Fibroblast of skin of back (primary cell): ENCODE measurements at places on chromosomes 7 and 10.

DNA sequence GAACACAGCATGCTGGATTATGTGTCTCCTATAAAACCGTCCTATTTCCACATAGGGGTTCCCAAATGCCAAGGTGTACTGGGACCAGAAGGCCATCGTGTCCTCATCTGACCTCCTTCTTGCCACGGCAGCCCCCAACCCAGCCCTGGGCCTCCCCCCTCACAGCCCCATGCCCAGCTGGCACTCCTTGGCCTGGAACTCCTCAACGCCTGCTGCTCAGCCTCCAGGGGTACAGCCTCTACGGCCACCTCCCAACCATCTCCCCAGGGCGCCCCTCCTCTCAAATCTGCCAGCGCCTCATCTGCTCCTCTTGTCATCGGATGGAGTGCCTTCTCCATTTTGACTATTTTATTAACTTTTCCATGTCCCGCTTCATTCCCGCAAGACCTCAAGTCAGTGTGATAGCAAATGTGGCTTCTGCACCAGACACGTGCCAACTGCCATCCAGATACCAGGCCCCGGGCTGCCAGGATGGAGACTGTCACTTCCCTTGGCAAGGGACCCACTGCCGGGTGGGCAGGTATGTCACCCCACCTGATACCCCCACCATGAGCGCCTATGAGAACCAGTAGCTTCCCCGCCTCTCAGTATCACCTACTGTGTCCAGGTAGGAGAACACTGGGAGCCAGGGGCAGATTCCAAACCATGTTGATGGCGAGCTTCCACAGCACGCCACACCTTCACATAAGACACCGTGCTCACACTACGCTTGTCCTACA, 106.7 kb downstream of the EBF3 start:
- no peak for DNase-seq

DNA sequence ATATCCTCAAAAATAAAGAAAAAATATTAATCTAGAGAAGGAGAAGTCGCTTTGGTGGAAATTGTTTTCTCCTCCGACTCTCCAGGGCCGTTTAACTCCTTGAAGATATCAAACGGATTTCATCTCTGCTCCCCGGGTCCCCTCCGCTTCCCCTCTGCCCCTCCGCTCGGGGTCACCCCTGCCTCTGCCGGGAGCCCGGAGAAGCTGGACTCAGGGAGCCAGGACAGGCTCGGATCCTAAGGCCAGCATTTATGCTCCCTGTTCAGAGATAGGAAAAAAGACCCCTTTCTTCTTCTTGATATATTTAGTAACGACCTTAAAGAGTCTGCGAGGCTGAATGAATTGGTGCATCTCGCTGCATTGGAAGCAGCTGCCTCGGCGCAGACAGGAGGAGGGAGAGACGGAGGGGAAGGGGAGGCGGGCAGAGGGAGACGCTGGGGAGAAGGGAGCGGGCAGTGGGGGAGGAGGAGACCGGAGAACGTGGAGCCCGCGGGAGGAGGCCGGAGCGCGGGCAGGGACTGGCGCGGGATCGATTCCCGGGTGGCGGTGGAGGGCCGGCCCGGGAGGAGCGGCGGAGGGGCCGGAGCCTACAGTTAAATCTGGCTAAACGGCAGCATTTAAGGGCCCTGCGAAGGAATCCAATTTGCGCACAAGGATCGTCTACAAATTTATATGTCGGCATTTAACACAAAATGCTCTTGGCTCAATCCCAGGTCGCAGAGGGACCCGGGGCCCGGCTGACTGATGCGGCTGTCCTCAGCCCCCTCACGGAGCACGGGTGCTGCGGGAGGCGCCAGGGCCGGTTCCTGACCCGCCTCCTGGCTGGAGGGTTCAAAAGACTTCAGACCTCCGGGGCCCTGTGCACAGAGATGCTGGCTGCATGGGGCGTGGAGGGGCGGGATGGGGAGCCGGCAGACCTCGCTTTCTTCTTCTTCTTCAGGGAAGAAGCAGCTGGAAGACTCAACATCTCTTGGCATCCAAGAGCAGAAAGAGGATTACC, 55.6 kb downstream of the CRTAC1 start:
- DNase-seq: no peak

GRCh38 chr7:151018421-151019129, 5.7 kb downstream of the ATG9B start:
- DNase-seq: peak; percentile 53

DNA sequence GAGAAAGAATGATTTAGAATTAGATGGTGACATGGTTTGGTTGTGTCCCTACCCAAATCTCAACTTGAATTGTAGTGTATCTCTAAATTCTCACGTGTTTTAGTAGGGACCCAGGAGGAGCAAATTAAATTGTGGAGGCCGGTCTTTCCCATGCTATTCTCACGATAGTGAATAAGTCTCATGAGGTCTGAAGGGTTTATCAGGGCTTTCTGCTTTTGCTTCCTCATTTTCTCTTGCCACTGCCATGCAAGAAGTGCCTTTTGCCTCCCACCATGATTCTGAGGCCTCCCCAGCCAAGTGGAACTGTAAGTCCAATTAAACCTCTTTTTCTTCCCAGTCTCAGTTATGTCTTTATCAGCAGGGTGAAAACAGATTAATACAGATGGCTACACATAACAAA, 167.4 kb upstream of the SVIL start:
- DNase-seq: no peak

DNA sequence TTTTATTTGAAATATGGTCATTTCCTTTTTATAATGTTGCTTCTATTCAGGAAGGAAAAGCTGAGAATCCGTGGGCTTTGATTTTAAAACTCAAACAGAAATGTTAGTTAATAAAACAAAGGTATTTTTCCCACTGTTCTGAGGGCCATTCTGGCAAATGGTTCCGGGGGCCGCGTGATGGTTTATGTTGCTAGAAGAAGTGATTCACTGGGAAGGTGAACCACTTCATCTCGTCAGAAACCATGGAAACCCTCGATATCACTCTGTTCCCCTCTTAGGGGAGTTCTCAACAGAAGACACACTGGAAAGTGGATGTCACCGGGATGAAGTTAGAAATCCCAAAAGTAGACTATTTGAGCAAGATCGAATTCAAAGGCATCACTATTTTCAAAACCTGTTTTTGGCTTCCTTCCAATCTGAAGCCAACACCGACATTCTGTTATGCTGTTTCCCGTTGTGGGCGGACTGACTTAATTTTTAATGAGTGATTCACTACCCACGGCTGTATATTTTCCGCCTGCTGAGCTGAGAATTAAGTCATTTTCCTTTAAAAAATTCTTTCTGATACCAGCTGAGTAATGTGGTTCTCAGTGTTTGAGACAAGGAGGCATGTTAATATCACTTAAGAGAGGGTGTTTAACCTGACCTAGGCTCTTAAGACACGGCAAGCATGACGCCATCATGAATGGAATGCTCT, 84.1 kb downstream of the PTPRE start:
- DNase-seq: peak; percentile 83

GRCh38 chr7:21338728-21339164, 89.1 kb upstream of the SP4 start:
- DNase-seq: no peak

DNA sequence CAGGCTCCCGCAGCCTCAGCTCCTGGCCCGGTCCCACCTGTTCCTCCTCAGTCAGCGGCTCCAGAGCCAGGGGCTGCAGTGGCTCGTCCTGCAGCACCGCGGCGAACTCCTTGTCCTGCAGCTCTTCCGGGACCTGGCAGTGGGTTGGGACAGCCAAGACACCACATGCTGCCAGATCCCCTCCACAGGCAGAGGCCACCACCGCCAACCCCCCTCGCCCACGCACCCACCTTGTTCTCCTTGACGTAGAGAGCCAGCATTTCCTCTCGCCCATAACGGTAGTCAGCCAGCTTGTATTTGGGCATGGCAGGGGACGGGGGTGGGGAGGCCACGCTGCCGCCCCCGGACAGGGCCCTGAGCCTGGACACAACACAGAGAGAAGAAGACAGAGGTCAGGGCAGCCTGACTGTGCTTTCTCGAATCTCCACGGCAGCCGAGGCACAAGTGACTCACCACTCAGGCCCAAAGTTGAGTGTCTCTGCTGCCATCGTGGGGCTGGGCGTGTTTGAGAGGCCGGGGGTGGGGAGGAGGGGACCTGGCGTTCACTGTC, 6.2 kb downstream of the GIGYF1 start:
- no peak for DNase-seq

GRCh38 chr7:44375926-44376342, 50.5 kb upstream of the CAMK2B start:
- no peak for DNase-seq

GRCh38 chr7:123024989-123025758, 29.7 kb upstream of the TAS2R16 start:
- peak; percentile 38 for DNase-seq

DNA sequence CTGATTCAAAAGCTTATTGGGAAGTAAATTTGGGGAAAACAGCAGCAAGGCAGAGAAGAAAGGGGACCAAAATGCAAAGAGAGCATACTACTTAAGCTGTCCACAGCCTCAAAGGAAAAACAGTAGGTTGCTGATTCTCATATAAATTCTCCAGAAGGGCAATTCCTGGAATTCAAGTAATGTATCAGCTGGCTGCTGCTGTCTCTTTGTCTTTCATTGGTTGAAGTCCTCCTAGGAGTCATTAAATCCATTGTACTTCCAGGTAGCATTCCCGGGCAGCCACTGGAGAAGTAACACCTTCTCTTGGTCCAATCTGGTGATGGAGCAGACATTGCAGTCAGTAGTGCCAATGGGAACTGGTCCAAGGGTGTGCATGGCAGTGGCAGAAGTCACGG, 22.7 kb downstream of the BET1 start:
- no peak for DNase-seq

- DNase-seq: no peak
Measured at GRCh38 chr10:12156367-12157123, 27.1 kb downstream of the SEC61A2 start.

DNA sequence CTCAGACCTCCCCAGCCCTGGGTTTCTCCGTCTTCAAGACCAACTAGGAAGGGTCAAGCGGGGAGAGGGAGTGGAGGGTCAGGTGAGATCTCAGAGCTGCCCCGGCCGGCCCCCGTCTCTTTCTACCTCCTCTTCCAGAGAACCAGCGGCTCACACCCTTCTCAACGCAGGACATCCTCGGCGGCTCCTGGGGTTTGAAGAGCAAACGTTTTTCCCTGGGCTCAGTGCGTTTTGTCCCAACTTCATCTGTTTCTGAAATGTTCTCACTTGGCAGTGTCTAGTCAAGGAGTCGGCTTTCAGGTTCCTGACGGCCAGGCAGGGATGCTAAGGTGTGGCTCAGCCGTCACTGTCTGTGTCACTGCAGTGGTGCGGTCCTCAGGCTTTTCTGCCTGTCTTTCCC, 416.4 kb upstream of the FOXK1 start:
- no peak for DNase-seq

- DNase-seq: no peak
Measured at GRCh38 chr10:104638861-104639589, 2.1 kb upstream of the SORCS3 start.

DNA sequence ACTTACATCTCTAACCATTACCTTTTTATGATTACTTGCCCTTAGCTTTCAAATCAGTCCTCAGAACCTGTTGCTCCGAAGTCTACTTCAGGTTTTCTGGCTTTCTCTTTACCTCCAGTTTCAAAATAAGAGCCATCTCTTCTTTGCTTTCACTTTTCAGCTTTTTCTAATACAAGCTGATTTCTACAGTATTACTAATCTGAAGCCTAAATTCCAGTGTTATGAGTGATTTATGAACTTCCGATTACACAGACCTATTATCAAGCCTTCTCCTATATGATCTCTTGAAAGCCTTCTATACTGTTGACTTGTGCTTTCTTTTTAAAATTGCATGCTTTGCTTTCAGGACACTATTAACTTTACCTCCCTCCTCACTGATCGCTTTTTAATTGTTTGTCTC, 1307.8 kb upstream of the CELF2 start:
- DNase-seq: peak; percentile 42

GRCh38 chr7:2438186-2438585, 34.8 kb downstream of the CHST12 start:
- no peak for DNase-seq

GRCh38 chr10:96013956-96014355, 29.4 kb upstream of the CCNJ start:
- DNase-seq: no peak

GRCh38 chr7:27996141-27996540, 184.5 kb downstream of the JAZF1 start:
- DNase-seq: no peak

- DNase-seq: no peak
Measured at GRCh38 chr7:158991824-158992621, 135.7 kb downstream of the DYNC2I1 start.

DNA sequence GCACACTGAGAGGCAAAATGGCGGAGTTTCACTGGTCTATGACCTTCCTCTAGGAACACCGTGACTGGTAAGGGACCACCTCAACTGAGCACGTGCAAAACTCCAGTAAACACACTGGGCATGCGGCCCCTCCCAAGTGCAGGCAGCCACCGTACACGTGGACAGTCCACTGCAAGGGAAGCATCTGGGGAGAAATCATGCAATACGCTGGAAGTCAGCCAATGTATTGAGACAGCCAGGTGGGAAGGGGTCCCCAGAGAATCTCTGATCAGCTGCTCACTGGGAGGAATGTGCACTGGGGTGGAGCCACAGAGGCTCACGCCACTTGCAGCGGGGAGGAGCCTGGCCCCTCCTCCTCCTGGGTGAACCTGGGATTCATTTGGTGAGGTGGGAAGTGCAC, 49.3 kb downstream of the CFAP46 start:
- DNase-seq: no peak

- DNase-seq: peak; percentile 75
Measured at GRCh38 chr7:28483112-28483511, 70.8 kb downstream of the CREB5 start.

GRCh38 chr7:149772241-149772955, 990 bp downstream of the ZNF467 start:
- no peak for DNase-seq
